Activated CD8-positive, alpha-beta T cell treated with anti-CD3 and anti-CD28 coated beads, Interleukin-2, amount 10 ng/mL, durations not matched to agents 7 days and 5 days (primary cell): ENCODE measurements at places on chromosomes 6 and 20.

DNA sequence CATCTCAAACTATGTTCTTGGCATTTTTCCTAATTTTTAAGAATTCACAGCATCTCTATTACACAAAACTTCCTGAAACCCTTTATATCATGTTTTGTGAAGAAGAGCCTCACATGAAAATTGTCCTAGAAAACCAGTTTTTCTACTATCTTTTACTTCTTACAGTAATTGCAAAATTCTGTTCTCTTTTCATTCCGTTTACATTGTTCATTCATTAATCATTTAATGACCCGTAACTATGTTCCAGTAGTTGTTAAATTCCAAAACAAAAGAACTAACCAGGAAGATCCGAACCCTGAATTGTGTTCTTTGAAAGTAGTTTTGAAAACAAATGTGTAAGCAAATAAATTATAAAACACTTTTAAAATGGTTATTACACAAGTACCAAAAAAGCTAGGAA, 597.0 kb downstream of the EYS start:
- no peak for DNase-seq

DNA sequence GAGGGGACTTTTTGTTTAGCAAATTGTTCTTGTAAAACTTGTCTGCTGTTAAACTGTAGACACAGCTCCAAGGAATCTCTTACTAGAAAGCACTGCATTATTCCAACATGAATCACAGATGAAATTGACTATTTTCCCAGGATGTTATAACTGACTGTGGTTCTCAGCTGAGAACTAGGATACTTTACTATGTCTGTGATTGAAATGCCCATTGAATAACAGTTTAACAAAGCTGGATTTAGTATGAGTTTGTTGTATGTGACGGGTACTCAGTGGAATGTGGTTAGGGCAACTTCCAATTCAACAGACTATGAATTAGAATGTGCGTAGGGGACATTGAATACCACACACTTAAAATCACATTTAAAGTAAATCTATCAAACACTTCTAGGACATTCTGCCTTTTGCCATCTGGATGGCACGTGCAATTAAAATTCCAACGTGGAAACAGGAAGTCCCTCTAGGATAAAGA, 193.4 kb upstream of the PREP start:
- no peak for DNase-seq

DNA sequence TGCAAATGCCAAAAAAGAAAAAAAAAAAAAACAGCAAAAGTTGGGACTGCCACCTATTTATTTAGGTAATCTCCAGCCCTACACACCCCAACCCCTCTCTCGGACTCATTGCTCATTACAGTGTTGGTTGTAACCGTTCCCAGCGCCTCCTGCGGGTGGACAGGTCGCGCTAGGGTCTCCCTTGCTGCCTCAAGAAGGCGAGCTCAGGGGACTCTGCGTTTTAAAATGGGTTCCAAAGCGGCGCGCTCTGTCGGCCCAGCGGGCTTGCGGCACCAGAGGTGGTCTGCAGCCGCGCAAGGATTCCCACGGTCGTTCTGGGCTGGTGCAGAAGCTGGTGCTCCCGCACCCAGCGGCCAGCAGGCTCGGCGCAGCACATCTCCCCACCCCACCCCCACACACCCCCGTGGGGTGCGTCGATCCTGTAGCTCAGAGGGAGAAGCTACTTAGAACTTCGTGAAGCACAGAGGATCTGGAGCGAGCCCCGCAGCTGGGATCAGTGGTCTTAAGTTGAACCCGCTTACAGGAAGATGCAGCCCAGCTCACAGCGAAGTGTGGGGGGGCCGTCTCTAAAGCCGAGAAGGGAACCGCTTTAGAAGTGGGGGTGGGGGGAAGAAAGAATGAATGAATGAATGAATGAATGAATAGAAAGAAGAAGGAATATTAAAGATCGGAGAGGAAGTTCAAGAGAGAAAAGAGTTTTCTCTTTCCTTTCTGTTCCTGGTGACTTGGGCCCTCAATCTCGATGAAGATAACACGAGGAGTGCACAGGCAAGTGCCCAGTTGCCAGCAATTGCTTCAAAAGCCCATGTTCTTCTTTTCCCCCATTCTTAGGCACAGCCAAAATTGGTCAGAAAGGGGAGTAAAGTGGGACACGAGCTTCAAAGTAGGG, 780 bp downstream of the TFAP2A start:
- DNase-seq: no peak

DNA sequence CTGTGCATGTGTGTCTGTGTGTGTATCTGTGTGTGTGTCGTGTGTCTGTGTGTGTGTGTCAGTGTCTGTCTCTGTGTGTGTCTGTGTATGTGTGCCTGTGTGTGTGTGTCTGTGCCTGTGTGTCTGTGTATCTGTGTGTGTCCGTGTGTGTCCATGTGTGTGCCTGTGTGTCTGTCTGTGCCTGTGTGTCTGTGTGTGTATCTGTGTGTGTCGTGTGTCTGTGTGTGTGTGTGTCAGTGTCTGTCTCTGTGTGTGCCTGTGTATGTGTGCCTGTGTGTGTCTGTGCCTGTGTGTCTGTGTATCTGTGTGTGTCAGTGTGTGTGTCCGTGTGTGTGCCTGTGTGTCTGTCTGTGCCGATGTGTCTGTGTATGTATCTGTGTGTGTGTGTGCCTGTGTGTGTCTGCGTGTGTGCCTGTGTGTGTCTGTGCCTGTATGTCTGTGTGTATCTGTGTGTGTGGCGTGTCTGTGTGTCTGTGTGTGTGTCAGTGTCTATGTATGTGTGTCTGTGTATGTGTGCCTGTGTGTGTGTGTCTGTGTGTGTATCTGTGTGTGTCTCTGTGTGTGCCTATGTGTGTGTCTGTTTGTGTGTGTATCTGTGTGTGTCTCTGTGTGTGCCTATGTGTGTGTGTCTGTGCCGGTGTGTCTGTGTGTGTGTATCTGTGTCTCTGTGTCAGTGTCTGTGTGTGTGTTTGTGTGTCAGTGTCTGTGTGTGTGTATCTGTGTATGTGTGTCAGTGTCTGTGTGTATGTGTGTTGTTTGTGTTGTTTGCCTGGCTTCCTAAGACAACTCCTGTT, 11.6 kb downstream of the SNPH start:
- DNase-seq: peak; percentile 13

- no peak for DNase-seq
Measured at GRCh38 chr20:43404878-43405277, 52.8 kb upstream of the SRSF6 start.

DNA sequence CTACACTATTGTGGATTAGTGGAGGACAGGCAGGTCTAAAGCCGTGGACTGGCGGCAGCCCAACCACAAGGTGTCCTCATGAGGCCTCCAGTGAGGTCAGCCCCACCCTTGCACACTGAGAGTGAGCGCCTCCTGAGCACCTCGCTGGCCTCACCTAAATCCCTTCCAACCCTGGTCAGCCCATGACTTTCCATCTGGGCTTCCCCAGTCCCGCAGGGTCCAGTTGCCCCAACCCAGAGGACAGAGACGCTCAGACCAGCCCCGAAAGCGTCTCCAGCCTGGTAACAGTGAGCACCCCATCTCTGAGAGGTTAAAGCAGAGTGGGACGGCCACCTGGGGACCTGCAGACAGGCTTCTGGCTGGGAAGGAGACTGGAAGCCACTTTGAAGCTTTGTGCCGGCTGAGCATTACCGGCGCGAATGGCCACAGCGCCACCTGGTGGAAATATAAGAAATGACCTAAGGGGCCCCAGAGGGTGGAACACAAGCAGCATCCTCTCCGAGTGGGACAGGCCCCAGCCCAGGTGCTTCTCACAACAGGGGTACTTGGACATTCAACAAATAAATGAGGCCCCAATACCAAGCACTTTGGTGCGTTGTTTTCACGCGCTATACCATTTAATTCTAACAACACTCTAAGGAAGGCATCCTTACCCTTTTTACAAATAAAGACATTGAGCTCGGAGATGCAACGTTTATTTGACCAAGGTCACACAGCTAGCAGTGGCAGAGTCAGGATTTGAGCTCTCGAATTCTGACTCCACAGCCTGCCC, 65.7 kb upstream of the TOP1 start:
- peak; percentile 86 for DNase-seq

GRCh38 chr20:5001174-5002076, at the start of gene SLC23A2:
TSS of gene SLC23A2 (minus strand) at chr20:5001510. CDS start at chr20:4932562, 68,948 bp downstream.
- peak; percentile 58 for DNase-seq

DNA sequence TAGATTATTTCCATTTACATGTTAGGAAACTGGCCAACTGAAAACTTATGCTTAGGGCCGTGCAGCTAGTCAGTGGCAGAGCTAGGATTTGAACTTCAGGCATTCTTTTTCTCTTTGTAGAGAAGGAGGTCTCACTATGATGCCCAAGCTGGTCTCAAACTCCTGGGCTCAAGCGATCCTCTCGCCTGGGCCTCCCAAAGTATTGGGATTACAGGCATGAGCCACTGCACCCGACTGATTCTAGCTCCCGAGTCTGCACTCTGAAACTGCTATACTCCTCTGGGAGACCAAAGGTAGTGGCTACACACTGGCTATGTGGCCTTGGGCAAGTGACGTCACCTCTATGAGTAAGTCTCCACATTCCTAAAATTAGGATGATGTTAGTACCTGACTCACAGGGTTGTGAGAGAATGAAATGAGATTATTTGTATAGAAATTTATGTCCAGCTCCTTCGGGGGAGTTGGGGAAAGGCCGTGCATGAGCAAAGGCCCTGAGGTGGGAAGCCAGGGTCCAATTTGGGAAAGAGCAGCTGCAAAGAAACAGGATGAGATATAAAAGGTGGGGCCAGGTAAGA, 6.4 kb downstream of the PLTP start:
- DNase-seq: no peak

DNA sequence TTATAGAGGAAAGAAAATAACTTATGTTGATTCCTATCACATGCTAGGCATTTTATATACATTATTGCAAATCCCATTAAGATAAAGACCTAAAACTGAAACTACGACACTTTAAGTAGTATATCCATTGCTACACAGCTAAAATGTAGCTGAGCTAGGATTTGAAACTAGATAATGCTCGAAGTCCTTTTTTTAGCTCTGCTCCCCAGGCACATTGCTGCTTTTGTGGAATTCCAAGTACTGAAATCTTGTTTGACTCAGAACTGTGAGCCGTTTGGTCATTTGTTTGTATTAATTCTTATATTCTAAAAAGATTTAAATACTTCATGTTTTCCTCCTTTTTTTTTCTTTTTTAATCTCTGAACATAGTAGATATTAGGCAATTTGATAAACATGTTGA, 644.8 kb downstream of the HACE1 start:
- no peak for DNase-seq
